ENCODE measurements at places on chromosomes 1 and 21.

- DNase-seq: no peak
Observed at GRCh38 chr1:24957808-24958752, 28.0 kb upstream of the RUNX3 start.

DNA sequence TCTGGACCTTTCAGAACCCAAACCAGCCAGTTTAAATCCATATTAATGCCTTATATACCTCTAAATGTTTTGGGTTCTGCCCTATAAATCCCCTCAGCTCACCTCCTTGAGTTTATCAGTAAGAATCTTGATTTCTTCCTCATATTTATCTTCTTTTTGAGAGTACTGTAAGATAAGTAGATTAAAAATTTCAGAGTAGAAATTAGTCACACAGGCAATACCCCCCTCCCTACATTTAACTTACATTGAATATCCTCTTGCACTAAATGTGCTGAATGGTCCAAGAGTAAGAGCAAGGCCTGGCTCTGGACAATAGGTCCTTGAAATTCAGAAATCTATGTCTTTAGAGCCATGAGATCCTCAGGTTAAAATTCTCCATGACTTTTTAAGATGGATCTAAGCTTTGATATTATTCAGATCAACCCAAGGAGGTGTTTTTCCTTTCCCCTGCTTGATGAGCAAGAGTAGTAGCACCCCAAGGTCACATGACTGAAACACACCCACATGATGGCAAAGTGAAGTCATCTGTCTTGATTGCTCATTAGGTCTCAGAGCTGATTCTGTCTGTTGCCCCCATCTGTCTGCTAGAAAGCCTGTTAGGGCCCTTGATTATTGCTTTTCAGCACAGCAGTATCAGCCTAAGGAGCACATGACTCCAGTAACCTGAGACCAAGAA lies 15.8 kb upstream of the NUP210L start:
- DNase-seq: no peak

- no peak for DNase-seq
Observed at GRCh38 chr1:99527078-99527477, 118.8 kb upstream of the PALMD start.

- DNase-seq: no peak
Observed at GRCh38 chr1:206573319-206573718, 38.9 kb downstream of the EIF2D start.

DNA sequence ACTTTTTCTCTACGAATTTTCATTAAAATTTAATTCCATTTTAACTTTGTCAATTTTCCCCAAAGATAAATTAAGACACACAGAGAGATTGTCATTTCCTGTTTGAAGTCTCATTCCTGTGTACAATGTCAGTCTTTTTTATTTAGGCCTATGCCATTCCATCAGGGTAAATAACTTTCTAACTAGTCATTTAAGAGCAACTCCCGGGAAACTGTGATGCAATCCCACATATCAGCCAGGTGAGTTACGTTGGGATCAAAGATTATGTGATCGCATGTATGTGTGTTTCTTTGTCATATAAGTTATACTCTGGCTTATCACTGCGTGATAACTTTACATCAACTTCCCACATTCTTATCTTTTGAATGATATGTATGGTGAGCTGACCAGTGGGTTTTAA lies 86.1 kb upstream of the S1PR1 start:
- DNase-seq: no peak

- no peak for DNase-seq
Observed at GRCh38 chr1:33860671-33861070, 3.2 kb upstream of the HMGB4 start.

- DNase-seq: no peak
Observed at GRCh38 chr1:232409584-232409983, 220.3 kb downstream of the SIPA1L2 start.

DNA sequence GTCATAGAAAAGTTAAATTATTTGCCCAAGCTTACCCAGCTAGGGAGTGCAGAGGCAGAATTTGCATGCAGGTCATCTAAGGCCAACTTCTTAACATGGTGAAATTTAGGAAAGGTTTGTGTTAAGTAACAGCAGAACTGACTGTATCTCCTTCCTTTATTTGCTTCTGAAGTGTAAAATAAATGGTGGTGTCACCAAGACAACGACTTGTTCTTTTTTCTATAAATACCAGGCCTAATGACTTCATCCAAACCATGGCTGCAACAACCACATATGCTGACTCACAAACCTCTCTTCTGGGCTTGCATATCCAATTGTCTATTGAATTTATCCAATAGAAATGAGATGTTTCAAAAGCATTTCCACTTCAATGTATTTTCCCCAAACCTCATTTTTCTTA lies 19.1 kb downstream of the COL24A1 start:
- DNase-seq: no peak

GRCh38 chr1:186054003-186054402 lies 319.8 kb downstream of the HMCN1 start:
- no peak for DNase-seq

GRCh38 chr1:46497020-46497419 lies 7.4 kb downstream of the DMBX1 start:
- DNase-seq: no peak

- no peak for DNase-seq
Observed at GRCh38 chr1:167387251-167387910, 130.9 kb downstream of the CD247 start.

DNA sequence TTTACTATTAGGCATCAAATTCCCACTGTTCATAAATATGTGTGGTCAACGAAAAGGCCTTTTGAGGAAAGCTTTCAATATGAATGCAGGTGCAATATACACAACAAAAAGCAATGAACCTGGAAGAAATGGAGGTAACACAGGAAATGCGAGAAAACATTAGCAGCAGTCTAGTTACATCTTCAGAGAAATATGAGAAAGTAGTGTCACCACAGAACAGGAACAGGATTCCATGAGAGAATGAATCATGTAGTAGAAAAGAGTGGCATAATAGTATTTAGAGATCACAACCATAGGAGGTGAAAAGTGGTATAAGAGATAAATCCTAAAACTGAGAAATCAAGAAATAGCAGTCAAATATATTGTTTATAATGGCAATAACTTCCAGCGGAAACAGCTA lies 103.7 kb downstream of the AK5 start:
- DNase-seq: no peak

- DNase-seq: peak; percentile 57
Observed at GRCh38 chr1:31745096-31745945, 18.8 kb downstream of the ADGRB2 start.

DNA sequence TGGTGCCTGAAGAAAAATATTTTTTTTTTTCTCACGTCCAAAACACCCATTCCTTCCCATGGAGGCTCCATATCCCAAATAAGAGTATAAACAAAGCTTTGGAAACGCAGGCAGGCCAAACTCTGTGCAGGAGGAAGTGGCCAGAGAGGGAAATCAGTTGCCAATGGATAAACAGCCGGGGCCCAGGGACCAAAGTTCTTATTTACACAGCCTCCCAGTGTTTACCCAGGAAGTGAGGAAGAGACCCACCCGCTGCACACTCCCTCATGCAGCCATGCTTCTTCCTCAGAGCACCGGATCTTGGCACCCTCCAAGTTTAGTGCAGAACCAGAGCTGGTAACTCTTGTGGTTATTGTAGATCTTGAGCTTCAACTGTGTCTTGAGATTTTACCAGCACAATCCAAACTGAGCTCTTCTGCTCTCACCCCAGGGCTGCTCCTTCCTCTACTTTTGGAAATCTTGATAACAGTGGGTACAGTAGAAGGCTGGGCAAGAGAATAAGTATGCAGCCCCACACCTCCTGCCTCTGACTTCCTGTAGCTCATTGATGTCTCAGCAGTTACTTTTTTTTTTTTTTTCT lies 14.2 kb downstream of the MARCKSL1 start:
- DNase-seq: no peak

DNA sequence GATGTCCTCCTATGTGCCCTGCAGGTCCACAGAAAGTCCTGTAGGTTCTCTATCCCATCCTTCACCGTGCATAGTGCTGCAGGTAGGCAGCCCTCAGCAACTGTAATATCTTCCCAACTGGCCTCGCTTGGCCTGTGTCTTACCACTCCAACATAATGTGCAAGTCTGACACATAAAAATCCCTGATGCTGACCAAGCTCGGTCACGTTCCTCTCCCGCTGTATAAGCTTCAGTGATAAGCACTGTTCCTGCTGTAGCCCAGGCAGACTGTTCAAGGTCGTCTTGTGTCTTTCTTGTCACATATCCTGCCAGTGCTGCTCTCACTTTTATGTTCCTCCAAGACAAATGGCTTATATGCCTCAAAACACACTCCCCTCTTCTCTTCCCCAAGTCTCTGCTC lies 19.4 kb upstream of the KCNE1 start:
- DNase-seq: no peak

Measured in NCI-H446 (cell line).